ENCODE measurements at places on chromosomes 4 and X.

DNA sequence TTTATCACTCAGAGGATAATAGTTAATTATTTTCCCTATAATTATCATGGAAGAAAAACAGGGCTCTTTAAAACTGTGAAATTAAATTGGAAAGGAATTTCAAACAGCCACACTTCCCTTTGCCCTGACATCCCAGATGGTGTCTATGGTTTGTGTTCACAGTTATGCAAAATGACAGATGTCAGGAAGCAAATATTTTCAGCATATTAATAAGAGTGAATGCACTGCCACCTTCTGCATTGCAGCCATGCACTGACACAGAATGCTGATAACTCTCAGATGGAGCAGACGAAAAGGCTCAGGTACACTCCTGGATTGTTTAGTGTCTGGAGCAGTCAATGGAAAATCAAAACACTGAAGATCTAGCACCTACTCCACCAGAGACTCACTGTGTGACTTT lies 57.6 kb downstream of the RWDD4 start:
- no peak for DNase-seq

DNA sequence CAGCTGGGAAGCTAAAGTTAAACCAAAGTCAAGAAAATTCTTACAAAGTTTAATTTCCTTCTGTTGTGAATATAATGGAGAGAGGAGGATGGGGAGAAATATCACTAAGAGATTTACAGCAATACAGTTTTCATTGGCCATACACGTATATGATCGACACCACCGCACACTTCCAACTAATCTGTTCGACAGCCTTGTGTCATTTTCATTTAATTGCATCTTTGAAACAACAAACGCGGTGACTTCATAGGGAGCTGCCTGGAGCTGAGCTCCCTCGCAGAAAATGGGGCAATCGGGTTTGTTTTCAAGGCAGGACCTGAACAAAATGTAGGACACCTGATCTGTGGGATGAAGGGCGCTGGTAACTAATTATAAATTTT lies 1.3 kb downstream of the PTPN13 start:
- DNase-seq, result no peak

DNA sequence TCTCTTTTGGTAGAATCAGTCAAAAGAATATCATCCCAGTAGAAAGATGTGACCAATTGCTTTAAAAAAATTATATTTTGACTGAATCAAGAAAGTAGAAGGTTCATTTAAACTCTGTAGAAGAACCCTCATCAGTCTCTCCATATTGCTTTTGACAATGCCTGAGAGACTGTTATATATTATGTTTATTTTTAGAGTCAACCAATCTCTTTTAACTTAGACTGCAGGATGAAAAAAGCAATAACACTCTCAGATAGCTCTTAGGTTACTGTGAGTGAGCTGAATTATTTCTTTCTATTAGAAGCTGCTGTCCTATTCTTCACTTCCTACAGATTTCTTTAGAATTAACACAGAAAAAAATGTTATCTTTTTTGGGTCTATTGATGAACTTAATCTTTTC lies 38.1 kb downstream of the GALNTL6 start:
- DNase-seq, result no peak

- DNase-seq, result no peak
Observed at GRCh38 chr4:176549161-176549865, 229.5 kb downstream of the SPCS3 start.
